HepG2 (cell line): ENCODE measurements at places on chromosomes 5 and 9. TPM values are rescaled to one million over a fixed set of nuclear protein-coding genes. Genes with fewer than 3 reads are reported as not detected.

PCDHB3 gene
- 0.27 and 0.29 TPM in 2 replicates for total RNA-seq

PCDHGA8 gene
- total RNA-seq: 0.08 and 0.29 TPM in 2 replicates

CD274 gene
- 0.49 TPM in 1 of 2 replicates, not detected in the other for total RNA-seq

DNA sequence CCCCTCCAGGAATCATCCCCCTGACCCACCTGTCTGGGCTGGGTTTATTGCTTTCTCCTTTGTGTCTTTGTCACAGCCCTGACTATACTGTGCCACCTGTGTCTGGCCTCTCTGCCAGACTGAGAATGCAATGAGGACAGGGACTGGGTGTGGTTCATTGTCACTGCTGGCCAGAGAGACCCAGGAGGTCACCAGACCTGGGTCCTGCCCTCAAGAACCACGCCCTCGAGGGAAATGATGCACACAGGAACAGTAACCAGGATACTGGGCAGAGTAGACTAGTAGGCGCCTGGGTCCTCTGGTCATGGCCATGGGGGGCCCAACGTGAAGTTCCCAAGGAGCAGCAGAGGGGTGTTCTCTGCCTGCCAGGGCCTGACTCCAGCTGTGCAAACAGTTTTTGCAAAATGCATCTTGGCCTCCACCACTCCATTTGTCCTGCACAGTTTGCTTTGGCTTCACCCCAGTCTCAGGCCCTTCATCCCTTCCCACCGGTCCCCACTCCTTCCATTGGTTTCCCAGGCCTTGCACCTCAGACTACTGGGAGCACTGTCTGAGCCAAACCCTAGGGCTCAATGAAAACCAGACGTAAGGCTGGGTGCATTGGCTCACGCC, 17.8 kb downstream of the RGS3 start:
- H3K27me3 ChIP-seq: no peaks in the 10 kb centered on the region
- peaks cover 10% of the 10 kb centered on the region for H3K4me1 ChIP-seq
- peaks cover 61% of the 10 kb centered on the region; the same call in 2 of the 3 replicates for H3K36me3 ChIP-seq
- DNase-seq: no peak
- no peak overlapping the region for H3K4me3 ChIP-seq

- peaks cover 4% of the 10 kb centered on the region; the same call in 2 of the 3 replicates for H3K36me3 ChIP-seq
- no peak overlapping the region for H3K27ac ChIP-seq
- peaks cover 17% of the 10 kb centered on the region for H3K4me1 ChIP-seq
- no peaks in the 10 kb centered on the region for H3K27me3 ChIP-seq
- no peak overlapping the region for H3K4me3 ChIP-seq
- no peak for DNase-seq
These were observed 21.0 kb downstream of the NDFIP1 start for GRCh38 chr5:142129446-142130066.

DNA sequence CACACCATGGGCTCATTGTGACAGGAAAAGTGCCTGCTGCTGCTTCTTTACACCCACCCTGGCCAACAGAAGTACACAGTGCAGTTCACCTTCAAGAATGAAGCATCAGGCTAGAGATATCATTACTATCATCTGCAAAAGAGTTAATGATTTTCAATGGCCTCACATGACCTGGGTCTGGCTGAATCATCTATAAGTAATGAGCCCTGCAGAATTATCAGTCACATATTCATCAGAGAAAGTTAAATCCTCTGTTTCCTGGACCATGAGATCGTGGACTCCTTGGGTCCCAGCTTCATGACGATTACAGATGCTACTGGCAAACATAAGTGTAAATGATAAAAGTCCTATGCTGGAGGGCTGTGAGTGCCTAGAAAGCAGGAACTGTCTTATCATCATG, 8.3 kb downstream of the BAG1 start:
- DNase-seq: no peak
- no peaks in the 10 kb centered on the region for H3K4me1 ChIP-seq
- H3K27me3 ChIP-seq: no peaks in the 10 kb centered on the region

DNA sequence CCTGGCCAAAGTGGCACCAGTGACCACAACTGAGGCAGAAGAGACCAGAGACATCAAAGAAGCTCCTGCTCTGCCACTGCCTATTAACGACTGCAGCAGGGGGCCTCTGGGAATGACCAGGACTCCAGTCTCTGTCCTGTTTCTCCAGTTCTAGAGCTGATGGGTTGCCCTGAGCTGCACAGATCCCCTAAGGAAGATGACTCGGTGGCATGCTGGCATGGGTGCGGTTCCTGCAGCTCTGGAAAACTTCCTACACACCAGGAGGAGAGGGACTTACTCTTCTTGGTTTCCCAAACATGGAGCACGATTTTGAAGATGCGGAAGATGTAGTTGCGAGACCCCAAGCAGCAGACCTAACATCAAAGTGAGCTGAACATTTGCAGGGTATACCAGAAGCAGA, 2.7 kb downstream of the SLIT3 start:
- no peaks in the 10 kb centered on the region for H3K4me1 ChIP-seq
- DNase-seq: no peak
- H3K36me3 ChIP-seq: no peaks in the 10 kb centered on the region
- peaks cover 2% of the 10 kb centered on the region for H3K27me3 ChIP-seq
- no peak overlapping the region for H3K27ac ChIP-seq

DNA sequence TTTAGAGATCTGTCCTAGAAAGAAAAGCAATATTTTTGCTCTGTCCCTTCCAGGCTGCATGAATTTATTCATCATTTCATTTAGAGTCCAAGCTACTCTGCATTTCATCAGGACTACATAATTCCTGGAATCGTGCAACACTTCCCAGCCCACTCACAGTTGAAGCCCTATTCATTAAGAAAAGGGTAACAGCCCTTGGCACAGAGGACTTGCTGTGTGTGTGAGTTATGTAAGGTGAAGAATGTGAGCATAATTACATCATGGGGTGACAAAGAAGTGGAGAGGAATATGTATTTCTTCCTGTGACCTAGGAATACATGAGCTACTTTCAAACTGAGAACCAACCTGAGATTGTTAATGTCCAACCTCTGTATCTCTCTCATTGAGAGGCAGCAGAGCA, 317.4 kb downstream of the ARHGEF28 start:
- H3K27me3 ChIP-seq: no peaks in the 10 kb centered on the region
- H3K36me3 ChIP-seq: peaks cover 14% of the 10 kb centered on the region; the same call in 1 of the 3 replicates
- H3K27ac ChIP-seq: no peak overlapping the region
- DNase-seq: no peak
- H3K4me3 ChIP-seq: no peak overlapping the region

NRARP gene
- total RNA-seq: 0.14 and 0.22 TPM in 2 replicates

FGF18 gene
- total RNA-seq: not detected in 2 replicates

DNA sequence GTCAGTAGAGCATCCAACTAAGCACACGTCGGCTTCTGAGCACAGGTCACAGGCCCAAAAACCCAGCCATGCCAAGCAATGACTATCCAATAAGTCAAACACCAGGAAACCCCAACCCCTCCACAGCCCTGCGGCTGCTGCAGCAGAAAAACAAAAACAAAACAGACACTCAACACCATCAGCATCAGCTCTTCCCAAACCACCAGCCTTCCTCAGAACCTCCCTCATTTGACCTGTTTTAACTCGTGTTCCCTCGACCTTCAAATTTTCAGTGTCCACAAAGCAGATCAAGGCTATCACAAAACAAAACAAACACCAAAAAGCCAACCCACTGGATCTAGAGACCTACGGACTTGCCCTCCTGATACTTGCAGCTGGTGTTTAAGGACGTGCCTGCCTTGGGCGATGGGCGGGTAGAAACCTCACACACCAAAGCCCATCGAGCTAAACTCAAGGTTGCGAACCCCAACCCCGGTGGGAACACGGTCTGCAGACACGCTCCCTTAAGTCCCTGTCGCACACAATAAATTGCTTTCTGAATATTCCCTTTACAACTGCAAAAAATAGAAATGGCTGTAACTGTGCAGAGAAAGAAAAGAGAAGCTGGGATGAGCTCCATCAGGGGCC, 247.1 kb upstream of the ANKRD55 start:
- no peaks in the 10 kb centered on the region for H3K27me3 ChIP-seq
- H3K36me3 ChIP-seq: no peaks in the 10 kb centered on the region
- H3K27ac ChIP-seq: peak overlapping the region; percentile 96
- H3K4me1 ChIP-seq: peaks cover 66% of the 10 kb centered on the region
- peak overlapping the region; percentile 73 for H3K4me3 ChIP-seq
- DNase-seq: peak; percentile 96

GRCh38 chr5:22431406-22431805, 421.7 kb downstream of the CDH12 start:
- H3K36me3 ChIP-seq: no peaks in the 10 kb centered on the region
- H3K27me3 ChIP-seq: no peaks in the 10 kb centered on the region
- no peak for DNase-seq
- no peaks in the 10 kb centered on the region for H3K4me1 ChIP-seq
- H3K4me3 ChIP-seq: no peak overlapping the region

FAM221B gene
- not detected in 2 replicates for total RNA-seq

HMMR gene
- 48.3 and 82.7 TPM in 2 replicates for total RNA-seq

- no peaks in the 10 kb centered on the region for H3K36me3 ChIP-seq
- H3K27ac ChIP-seq: no peak overlapping the region
- DNase-seq: no peak
- no peaks in the 10 kb centered on the region for H3K4me1 ChIP-seq
- no peaks in the 10 kb centered on the region for H3K27me3 ChIP-seq
These were observed 16.5 kb downstream of the DNAI1 start for GRCh38 chr9:34475097-34475496.

- peaks cover 14% of the 10 kb centered on the region for H3K4me1 ChIP-seq
- H3K27me3 ChIP-seq: peaks cover 57% of the 10 kb centered on the region
- H3K36me3 ChIP-seq: no peaks in the 10 kb centered on the region
- DNase-seq: no peak
- no peak overlapping the region for H3K27ac ChIP-seq
These were observed 18.6 kb upstream of the NOTCH1 start for GRCh38 chr9:136564379-136564988.

BARHL1 gene
- total RNA-seq: not detected in 2 replicates

DNA sequence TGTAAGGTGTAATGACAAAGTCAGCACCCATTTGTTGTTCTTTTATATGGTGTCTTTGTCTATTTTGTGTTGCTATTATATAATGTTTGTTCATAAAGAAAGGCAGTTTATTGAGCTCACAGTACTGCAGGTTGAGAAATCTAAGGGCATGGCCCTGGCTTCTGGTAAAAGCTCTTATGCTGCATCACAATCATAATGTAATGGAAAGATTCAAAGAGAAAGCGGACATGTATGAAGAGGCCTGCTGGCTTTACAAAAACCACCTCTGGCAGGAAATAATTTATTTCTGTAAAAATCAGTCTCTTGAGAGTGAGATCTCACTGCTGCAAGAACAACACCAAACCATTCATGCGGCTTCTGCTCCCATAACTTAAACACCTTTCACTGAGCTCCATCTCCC, 746.7 kb upstream of the FAM174A start:
- no peaks in the 10 kb centered on the region for H3K36me3 ChIP-seq
- no peak overlapping the region for H3K4me3 ChIP-seq
- no peaks in the 10 kb centered on the region for H3K27me3 ChIP-seq
- H3K27ac ChIP-seq: no peak overlapping the region
